ENCODE measurements at places on chromosomes 3 and 15. TPM values are rescaled to one million over a fixed set of nuclear protein-coding genes. Genes with fewer than 3 reads are reported as not detected.

DNA sequence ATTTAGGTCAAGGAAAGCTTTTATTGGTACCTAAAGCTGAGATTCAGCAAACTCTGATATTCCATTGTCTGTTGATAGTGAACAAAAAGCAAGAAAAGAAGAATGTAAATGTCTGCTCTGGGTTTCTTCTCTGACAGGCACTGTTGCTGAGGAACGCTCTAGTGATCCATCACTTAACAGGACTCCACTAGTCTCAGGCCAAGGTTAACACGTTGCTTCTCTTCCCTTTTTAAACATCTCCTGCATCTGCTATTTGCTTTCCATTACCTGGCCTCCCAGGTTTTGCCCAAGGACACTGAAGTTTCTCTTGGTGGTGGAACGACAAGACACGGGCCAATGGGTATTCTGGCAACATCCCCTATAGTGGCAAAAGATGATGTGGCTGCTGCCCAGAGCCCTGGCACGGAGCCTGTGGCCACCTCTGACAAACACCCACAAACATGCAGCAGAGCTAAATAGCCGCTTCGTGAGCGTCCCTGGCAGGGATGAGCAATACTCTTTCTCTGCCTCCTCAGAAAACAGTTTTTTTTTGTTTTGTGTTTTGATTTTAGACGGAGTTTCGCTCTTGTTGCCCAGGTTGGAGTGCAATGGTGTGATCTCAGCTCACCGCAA is 97.8 kb upstream of the AKAP13 start:
- DNase-seq: peak; percentile 22

The MAGEL2 gene
- total RNA-seq: 0.07 TPM

The GP9 gene
- total RNA-seq: not detected

GRCh38 chr15:99606646-99607045 is 40.9 kb downstream of the MEF2A start:
- DNase-seq: no peak

- no peak for DNase-seq
Observed at GRCh38 chr3:161096771-161097367, 8.3 kb downstream of the B3GALNT1 start.

DNA sequence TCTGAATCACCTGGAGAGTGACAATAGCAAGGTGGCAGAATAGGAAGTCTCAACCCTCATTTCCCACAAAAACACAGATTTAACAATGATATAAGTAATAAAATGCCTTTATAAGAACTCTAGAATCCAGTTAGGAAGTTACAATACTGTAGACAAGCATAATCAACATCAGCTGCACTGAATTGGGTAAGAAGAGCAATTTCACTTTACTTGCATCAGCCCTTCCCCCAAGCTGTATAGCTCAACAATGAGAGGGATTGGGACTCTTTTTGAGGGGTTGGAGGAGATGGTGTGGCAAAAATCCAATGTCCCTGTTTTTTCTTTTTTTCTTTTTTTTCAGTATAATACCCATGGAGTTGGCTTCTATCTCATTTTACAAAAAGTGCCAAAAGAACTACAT is 63.1 kb downstream of the SERP1 start:
- DNase-seq: no peak

- DNase-seq: no peak
Observed at GRCh38 chr15:36392676-36393266, 186.7 kb upstream of the CDIN1 start.

GRCh38 chr3:43317461-43318316 is 31.3 kb downstream of the SNRK start:
- no peak for DNase-seq

The CPA3 gene
- not detected for total RNA-seq

DNA sequence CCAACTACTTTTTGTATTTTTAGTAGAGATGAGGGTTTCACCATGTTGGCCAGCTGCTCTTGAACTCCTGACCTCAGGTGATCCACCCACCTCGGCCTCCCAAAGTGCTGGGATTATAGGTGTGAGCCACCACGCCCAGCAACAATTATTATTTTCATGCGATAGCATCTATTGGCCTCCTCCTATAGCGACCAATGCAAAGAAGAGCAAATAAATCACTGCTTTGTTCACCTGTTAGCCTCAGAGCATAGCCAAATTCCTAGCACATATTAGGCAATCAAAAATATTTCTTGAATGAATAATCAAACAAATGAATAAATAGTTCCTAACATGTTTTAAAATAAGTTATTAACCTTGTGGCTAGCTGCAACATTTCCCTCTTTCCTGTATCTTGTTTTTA is 36.8 kb upstream of the TNFSF10 start:
- no peak for DNase-seq

GRCh38 chr3:171460725-171461524 is 720 bp upstream of the TNIK start:
- peak; percentile 45 for DNase-seq

DNA sequence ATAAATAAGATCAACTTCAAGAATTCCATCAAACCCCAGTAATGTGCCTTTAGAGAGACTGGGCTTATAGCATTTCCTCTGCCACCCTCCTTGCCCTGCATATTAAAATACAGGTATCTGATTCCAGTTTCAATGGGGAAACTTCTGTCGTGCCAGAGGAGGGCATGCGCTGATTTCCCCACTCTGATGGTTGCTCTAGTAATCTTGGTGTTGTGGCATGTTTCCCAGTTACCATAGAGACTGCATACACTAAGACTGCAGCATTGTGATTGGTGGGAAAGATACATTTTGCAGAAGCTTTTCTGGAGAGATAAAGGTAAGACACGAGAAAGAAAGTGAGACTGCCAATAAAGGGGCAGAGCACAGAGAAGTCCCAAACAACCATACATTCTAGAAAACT is 225.6 kb downstream of the TIGIT start:
- peak; percentile 51 for DNase-seq
